ENCODE measurements at places on chromosomes 3 and 15.
A peak's percentile ranks its signal among the peaks of the same experiment; 100 is the strongest.

GRCh38 chr3:78606756-78607155 lies 1161.0 kb downstream of the ROBO1 start:
- DNase-seq = no peak

- no peak for DNase-seq
These were observed 61.1 kb downstream of the CBLB start for GRCh38 chr3:105807701-105808100.

- DNase-seq = no peak
These were observed 7.7 kb upstream of the RFTN1 start for GRCh38 chr3:16520970-16521881.

DNA sequence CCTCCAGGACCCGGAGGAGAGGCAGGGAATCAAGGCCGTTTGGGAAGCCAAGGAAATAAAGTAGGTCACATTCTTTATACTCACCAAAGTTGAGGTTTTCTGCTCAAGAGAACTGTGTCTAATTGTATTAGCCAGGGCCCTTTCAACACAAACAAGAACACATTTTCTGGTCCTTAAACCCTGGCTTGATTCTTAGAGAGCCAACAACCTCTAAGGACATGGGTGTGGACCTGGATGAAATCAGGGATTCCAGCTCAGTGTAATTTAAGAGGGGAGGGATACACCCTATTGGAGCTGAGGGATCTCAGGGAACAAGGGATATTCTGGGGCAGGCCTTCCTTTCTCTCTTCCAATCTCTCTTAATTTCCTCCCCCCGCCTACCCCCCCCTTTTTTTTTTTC lies 104.8 kb downstream of the COL6A6 start:
- no peak for DNase-seq

DNA sequence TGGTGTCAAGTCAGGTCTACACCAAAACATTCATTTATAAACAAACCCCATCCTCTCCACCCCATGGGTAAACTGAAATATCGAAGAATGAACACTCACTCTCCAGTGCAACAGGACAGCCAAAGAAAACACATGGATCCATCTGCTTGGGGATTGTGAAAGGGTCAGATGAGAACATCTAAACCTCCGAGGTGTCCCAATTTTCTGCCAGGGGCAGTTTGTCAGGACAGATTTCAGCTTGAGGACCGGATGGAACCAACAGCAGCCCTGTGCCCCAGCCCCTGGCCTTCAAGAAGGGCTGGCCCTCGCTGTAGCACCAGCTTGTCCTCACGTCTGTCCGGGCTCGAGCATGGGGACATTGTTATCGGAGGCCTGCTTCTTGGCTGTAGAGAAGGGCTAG lies 45.5 kb downstream of the PCSK6 start:
- DNase-seq = no peak

DNA sequence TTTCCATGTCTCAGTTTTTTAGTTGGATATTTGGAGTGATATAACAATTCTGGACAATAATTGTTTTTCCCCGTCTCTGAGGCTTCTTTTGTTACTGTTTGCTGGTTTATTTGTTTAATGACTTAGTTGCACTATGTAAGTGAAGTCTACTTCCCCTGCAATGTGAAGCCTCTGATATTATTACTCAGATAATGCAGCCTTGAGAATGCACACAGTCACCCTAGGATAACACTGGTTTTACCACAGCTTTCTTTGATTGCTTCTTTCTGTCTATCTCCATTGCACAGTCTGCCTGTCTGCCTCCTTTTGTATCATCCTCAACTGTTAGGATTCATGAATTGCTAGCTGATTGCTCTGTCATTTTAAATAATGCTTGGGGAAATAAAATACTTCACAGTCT lies 208.7 kb upstream of the ROBO1 start:
- no peak for DNase-seq

- DNase-seq = no peak
These were observed 13.8 kb downstream of the ABTB1 start for GRCh38 chr3:127686512-127686894.

- DNase-seq = no peak
These were observed 40.6 kb downstream of the AMOTL2 start for GRCh38 chr3:134333522-134334181.

- DNase-seq = peak; percentile 55
These were observed 1.4 kb upstream of the RAP2B start for GRCh38 chr3:153160451-153161137.

- no peak for DNase-seq
These were observed 312.2 kb upstream of the TBC1D5 start for GRCh38 chr3:18054625-18055024.

- no peak for DNase-seq
These were observed 6.3 kb downstream of the CMTM7 start for GRCh38 chr3:32397941-32398340.

GRCh38 chr3:95476534-95476933 lies 1337.9 kb upstream of the EPHA6 start:
- no peak for DNase-seq

DNA sequence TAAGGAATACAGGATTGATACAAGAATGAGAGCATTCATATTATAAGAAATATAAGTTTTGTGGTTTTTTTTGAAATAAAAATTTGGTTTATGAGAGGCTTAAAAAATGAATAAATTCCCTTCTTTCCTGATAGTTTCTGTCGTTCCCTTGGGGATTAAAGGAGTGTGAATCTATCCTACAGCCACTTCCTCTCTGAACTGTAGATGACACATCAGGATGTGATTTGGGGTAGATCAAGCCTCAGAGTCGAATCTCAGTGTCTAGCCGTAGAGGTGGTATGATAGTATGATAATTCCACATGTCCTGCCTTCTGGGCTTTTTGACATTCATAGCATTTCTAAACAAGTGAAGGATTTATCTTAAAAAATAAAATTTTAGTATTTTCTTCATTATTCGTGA lies 343.1 kb downstream of the LPP start:
- no peak for DNase-seq

GRCh38 chr3:112101916-112102315 lies 15.7 kb downstream of the C3orf52 start:
- DNase-seq = no peak

DNA sequence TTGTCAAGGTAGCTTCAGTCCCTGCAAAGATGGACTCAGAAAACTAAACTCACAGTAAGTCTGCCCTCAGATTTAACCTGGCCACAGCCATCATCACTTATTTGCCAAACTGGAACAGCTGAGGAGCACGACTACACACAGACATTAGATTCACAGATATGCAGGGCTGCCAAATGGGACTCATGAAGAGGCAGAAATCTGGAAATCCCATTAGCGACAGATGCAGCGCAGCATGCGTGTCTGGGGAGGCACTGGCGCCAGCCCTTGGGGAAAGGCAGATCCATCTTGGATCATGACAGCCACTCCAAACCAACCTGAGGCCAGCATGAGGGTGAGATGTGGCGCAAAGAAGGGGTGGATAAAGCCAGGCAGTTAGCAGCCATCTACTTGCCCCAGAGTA lies 160.7 kb upstream of the TSC22D2 start:
- DNase-seq = no peak

- DNase-seq = no peak
These were observed 62.4 kb upstream of the STAC start for GRCh38 chr3:36317915-36318314.

GRCh38 chr15:91861223-91861622 lies 7.7 kb downstream of the SLCO3A1 start:
- no peak for DNase-seq

DNA sequence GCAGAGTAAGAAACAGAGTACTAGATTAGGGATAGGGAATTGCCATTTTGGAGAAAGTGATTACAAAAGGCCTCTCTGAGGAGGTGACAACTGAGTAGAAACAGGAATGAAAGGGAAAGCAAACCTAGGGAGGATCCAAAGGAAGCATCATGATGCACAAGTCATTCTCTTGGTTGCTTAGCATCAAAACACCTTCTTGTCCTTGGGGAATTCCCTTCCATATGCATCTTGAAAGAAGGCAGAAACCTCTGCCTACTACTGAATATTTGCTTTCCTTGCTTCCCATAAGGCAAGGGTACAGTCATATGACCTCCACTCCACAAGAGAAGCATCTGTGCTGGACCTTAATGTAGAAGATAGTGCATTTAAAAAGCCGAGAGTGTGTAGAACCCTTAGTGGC lies 24.1 kb downstream of the GABPB1 start:
- no peak for DNase-seq

DNA sequence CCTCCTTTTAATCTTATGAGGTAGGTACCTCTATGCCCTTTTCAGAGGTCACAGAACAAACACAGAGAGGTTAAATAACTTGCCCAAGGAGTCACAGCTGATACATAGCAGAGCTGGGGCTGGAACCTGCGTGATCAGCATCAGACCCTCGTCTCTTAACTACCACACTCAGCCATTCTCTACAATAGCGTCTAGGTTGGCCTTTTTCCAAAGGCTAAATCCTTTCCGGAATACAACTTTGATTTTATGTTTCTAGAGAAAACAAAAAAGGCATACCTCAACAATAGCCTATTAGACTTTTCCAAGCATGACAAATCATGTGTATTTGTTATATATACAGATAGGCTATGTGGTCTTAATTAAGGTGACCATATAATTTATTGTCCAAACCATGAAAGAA lies 187.2 kb downstream of the RORA start:
- no peak for DNase-seq

GRCh38 chr15:41773729-41774061 lies 589 bp upstream of the MAPKBP1 start:
- DNase-seq = no peak

GRCh38 chr3:10855871-10856662 lies 40.0 kb downstream of the SLC6A11 start:
- DNase-seq = no peak

DNA sequence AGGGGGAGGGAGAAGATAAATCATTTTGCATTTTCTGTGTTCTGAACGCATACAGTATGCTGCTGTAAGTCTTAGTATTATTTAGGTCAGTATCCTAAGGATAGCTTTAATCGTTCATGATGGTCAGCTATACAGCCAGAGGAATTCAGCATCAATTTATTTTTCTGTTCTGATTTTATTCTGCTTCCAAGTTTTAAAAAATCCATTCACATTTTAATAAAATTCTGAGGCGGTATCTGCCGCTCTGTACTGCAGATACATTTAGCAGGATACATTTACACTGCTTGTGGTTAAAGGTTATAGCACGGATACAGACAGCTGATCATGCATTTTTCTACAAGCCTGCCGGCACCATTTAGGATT lies 17.8 kb downstream of the ZBTB38 start:
- no peak for DNase-seq

DNA sequence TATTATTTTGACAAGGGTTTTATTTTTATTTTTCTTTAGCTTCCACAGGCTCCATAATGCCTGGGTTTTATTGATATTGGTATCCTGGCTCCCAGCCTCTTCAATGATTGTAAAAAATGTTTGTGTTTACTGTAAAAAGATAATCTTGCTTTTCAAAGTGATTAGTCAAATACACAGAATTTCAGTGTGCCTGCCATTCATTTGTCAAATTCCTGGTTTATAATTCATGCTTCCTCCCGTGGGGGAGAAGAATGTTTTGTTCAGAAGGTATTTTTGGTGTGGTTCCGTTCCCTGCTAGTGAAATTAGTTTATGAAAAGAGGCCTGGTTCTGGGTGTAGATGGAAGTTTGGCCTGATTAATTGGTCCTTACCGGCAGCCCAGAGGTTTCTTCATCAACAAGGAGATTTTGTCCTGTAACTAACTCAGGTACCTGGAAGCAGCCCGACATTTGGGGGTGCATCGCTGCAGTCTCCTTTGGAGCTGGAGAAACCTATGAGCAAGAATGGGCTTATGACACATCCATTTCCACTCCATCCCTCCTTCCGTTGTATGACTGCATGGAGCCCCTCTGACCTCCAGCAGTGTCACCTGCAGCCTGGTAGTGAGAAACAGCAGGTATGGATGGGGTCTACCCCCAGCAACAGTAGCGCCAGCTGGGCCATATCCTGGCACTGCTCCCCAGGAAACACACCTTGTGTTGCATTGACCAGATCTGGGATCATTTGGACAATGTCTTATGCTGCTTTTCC lies 101.5 kb downstream of the PGPEP1L start:
- no peak for DNase-seq

DNA sequence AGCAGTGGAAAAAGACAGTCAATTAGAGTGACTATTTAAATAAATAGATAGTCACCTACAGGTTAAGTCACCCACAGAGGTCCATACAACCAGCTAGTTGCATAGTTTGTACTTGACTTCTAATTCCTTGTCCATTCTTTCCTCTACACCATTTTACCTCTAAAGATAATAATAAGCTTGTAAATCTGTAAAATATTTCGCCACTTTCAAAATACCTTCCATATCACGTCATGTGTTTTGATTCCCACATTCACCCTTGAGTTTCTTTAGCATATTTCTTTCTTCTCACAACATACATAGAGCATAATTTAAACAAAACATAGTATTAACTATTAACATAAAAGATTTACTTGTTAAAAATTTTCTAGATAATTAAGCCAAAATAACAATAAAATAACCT lies 689.6 kb downstream of the MECOM start:
- no peak for DNase-seq

GRCh38 chr3:58522759-58523425 lies 14.1 kb downstream of the ACOX2 start:
- DNase-seq = no peak

DNA sequence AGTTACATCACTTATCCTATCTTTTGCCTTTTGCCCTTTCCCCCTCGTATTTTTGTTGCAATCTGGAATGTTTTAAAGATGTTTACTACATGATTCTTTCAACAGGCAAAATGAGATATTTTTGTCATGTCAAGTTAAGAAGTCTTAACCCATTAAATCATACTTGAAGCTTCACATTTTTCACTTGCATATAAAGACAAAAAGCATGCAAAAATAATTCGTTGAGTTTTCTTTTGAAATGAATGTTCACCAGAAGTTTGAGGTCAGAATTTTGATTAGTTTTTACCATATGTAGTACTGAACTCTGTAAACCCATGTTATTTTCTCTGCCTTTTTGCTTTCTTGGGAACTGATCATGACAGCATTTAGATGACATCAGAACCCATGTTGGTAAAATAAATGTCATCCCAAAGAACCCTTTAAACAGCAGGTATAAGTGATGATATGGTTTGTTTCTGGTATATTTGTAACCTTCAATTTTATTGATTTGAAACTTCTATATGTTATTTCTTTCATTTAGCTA lies 188.5 kb downstream of the GHSR start:
- DNase-seq = no peak

DNA sequence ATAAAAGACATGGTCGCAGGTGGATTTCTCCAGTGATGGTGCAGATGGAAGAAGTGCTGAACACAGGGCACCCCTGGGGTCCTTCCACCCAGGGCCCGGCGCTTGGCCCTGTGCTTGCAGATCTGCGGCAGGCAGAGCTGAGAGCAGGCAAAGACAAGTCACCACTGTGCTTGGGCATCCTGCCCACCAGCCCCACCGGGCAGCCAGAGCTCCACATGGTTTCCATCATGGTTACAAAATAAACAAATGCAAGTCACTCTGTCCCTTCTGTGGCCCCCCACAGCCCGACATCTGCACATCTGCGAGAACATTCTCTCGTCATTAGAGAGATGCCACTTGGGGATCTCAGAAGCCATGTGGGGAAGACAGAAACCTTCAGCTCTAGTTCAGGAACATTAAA lies 37.6 kb upstream of the SFMBT1 start:
- no peak for DNase-seq

- no peak for DNase-seq
These were observed 1.3 kb downstream of the RHCG start for GRCh38 chr15:89494941-89495637.
